ENCODE measurements at places on chromosomes 5 and 9.

- no peak for DNase-seq
Measured at GRCh38 chr5:58640011-58640410, 57.1 kb downstream of the RAB3C start.

GRCh38 chr5:23571059-23571458 lies 63.6 kb downstream of the PRDM9 start:
- DNase-seq, result no peak

GRCh38 chr5:125152044-125152443 lies 405.6 kb upstream of the ZNF608 start:
- DNase-seq, result no peak

DNA sequence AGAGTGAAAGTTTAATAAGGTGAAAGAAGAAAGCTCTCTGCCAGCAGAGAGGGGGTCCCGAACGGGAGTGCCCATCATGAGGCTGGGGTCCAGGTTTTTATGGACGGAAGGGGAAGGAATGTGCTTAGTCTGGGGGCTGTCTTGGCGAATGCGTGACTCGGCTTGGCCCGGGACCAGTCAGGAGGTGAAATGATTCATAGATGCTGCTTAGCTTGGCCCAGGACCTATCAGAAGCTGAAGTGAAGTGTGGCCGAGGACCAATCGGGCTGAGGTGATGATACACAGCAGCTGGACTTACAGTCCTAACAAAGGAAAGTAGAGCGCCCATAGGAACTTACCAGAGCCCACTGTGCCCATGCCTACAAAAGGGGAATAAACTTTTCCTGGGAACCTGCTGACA lies 3.9 kb upstream of the FKTN start:
- no peak for DNase-seq

Data from AG08396 (cell line).